Ascending aorta (tissue), 2 donors: ENCODE measurements at places on chromosomes 6 and 20.

- no peak for DNase-seq
These were observed 135.3 kb downstream of the CDH4 start for GRCh38 chr20:61387204-61387953.

DNA sequence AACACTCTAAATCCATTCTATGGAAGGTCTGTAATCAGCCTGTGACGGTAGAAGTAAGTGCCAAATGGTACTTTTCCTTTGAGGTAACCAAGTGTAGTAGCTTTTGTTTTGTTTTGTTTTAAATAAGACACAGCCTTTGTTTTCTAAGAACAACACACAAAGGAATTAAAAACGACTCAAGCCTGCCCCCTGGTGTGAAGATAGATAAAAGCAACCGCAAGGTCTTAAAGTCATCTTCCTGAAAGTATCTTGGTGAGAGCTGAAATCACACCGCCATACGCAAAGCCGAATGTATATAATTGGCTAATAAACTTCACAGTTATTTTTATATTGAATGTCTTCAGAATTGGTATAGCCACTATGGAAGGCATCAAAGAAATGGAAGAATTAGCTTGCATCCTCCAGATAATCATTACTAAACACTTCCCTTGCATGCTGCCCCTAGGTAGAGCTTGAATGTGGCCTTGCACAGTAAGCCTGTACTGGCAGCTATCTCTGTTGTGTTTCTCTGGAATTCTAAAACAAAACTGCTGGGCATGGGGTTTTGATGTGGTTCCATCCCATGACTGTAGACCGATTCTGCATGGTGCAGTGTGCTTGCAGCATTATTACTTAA is 95.6 kb downstream of the LAMP5 start:
- DNase-seq: no peak

GRCh38 chr6:162873537-162873936 is 145.8 kb downstream of the PACRG start:
- no peak for DNase-seq

DNA sequence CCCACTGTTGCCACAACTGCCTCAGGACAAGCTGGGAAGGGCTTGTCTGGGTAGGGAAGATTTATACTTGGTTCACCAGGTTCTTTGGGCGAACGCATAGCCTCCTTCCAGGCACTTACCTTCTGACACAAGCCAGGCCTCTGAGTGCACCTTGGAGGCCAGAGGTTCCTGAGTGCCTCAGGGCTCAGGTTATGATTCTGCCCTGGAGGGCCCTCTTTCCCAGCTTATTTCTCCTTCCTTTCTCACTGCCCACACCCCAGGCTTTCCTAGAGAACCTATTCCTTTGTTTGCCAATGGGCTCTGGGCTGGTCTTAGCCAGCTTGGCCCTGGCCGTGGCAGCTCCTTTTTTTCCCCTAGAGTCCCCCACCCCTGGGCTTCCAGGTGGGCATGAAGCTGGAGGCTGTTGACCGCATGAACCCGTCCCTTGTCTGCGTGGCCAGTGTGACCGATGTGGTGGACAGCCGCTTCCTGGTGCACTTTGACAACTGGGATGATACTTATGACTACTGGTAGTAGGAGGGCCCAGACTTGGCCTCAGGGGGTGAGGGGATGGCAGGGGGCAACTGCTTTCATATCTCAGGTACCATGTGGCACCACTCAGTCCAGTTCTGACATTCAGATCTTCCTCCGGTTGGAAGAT is 25.0 kb downstream of the L3MBTL1 start:
- DNase-seq: no peak

DNA sequence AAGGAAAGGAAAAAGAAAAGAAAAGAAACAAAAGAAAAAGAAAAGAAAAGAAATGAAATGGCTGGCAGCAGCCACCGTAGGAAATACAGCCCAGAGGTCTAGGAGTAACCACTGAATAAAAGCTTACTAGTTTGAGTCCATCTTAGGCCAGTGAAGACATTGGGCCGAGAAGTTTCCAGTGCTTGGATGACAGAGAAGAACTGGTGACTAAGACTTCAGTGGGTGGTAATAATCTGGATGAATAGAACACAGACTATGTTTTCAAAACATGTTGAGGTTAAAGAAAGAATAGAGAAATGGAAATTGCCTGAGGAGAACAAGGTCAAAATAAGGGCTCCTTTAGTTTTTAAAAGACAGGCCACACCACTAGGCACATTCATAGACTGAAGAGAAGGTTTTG is 198.8 kb downstream of the ATXN1 start:
- DNase-seq: no peak
